ENCODE measurements at places on chromosomes 11 and 22.

- no peak for DNase-seq
These were observed 4.4 kb downstream of the A4GALT start for GRCh38 chr22:42716221-42716620.

GRCh38 chr11:2531987-2532703 is 87.3 kb downstream of the KCNQ1 start:
- no peak for DNase-seq

DNA sequence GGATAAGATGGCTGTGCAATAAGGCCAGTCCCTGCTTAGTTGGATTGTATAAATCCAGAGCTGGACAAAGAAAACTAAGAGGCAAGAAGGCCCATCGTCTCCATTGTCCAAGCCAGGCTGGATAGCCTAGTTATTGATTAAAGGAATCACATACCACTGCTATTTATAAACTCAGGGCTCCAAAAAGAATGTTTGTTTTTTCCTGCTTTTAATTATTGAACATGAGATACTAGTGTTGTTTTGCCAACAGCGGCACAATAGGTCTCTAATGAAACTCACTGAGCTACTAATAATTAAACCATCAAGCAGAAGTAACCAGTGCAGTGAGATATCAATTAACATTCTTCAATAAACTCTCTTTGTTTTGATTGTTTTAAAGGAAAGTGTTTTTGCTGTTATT is 259.7 kb downstream of the INSC start:
- DNase-seq, result no peak

DNA sequence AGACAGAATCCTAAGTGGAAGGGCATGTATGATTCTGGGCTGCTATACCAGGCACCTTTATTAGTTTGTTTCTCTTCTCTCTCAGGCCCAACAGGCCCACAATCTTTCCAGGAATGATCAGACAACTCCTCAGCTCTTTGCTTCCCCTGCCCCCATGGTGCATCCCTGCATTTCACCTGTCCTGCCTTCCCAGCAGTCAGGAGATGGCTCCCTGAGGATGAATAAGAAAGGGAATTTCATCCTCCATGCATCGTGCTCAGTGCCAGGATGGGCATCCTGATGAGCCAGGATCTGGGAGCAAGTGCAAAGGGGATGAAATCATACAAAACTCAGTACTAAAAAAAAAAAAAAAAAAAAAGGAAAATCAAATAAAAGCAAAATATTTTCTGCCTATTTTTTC is 18.6 kb upstream of the NTM start:
- DNase-seq, result no peak

- no peak for DNase-seq
These were observed 86.2 kb downstream of the MSANTD4 start for GRCh38 chr11:105935791-105936190.

DNA sequence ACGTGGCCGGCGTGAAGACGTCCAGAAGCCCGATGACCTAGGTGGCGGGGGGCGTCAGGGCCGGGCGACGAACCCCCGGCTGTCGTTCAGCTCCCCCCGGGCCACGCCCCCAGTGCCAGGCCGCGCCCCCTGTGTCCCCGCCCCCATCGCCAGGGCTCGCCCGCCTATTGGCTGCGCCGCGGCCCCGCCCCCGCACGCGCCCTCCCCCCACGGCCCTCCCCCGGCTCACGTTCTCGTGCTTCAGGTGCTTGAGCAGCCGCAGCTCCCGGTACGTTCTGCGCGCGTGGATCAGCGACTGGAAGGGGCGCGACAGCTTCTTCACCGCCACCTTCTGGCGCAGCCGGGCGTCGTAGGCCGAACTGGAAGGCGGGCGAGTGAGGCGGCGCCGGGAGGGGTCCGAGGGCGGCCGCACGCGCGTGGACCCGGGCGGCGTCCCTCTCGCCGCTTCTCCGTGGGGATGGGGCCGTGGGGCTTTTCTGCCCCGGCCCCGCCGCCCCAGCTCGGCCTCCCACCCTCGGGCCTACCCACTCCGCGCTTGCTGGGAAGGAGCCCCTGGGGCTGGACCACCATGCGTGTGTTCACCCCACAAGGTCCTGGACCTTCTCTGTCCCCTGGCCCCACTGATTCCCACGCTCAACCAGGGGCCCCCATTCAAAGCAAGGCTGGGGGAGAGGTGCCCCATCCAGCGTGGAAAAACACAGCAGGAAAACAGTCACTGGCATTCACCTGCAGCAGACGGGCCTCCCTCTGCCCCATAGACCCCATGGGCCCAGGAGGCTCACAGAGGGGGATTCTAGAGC is 2.4 kb downstream of the MAPK11 start:
- DNase-seq, result no peak

GRCh38 chr11:69804769-69805508 is 14.3 kb downstream of the FGF3 start:
- no peak for DNase-seq

- DNase-seq, result no peak
These were observed 102.7 kb downstream of the FEZ1 start for GRCh38 chr11:125393331-125393730.

DNA sequence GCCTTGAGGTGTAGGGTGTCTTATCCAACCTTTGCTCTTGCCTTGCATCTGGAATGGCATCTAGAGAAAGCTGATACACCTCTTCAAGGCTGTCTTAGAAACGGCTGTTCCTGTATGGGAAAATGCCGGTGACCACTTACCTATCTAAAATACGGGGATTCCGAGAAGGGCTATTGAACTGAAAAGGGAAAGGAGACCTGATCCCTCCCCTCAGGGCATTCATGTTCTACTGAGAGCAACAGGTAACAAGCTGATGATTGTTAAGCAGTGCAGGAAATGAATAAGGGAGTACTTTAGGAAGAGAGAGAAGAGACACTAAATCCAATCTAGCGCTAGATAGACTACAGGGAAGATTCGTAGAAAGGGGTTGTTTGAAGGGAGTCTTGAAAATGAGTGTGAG is 1388.1 kb downstream of the FAM181B start:
- peak; percentile 8 for DNase-seq

DNA sequence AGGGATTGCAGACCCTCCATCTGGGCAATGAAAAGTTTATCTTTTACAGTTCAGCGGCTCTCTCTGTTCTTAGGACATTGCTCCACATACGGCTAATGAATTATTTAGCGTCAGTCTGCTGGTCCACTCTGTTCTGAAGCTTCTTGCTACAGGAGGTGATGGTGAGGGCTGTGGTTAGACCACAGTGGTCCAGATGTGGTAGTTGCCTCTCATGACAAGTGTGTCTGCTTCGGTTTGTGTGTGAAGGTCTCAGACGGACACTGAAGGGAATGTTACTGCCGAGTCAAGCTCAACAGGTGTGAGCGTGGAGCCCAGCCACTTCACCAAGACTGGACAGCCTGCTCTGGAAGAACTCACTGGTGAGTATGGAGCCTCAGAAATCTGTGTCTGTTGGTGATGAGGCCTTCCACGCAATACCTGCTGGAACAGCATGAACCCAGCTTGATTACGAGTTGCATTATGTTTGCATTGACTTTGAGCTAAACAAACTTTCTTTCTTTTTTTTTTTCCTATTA is 220.8 kb downstream of the DBX1 start:
- DNase-seq, result no peak

- peak; percentile 26 for DNase-seq
These were observed 108.0 kb upstream of the SYN3 start for GRCh38 chr22:33166206-33166605.

GRCh38 chr11:118569670-118570069 is 2.5 kb upstream of the ARCN1 start:
- DNase-seq, result no peak

DNA sequence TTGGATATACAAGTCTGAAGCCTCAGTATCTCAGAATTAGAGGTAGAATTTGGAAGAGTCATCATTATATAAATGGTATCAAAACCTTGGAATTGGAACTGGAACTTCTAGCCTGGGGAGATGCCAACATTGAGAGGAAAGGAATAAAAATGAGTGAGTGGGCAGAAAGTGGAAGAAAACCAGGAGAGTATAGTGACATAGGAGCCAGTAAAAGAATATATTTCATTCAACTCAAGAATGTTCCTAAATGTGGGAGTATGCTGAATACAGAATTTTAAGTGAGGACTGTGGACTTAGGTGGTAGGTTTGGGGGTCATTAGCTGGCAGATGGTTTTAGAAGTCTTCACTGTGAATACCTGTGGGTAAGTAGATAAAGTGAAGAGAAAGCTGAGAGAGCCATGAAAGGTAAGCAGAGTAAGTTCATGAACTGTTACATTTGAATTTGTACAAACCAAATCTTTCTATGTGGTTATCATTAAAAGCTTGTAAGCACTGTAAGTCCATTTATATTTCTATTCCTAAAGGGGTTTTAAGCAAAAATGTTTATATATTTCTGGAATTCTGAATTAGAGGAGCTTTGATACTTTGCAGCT is 60.2 kb downstream of the PDHX start:
- peak; percentile 28 for DNase-seq

GRCh38 chr11:121681550-121682268 is 228.9 kb upstream of the SORL1-AS1 start:
- DNase-seq, result no peak

DNA sequence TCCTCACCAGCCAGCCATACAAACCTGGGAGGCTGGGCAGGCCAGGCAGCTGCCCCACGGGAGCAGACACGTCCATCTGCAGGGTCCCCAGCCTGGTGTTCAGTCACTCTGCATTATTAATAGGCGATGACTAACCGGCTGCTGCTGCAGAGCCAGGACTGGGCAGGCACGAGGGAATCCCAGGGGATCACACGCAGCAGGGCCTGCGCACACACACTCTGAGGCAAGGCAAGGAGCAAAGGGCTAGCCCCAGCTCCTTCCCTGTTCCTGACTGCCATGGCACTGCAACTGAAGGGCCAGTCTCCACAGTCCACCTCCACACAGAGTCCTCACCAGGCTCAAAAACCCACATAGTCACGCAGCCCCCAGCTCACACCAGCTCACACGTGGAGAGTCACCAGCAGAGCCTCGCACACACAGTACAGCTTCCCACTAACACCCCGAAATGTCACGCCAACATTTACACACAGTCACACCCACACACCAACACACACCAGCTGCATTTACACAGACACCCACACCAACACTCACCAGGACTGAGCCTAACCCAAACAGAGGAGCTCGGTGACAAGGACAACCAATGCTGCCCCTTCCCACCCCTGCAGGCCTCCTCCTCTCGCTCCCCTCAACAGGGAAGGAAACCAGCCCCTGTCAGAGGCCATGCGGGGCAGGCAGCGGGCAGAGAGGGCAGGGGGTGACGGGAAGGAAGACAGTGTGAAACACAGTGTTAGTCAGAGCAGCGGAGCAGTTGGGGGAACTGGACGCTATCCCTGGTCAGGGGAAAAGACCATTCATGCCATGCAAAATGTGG is 47.3 kb downstream of the NRXN2 start:
- no peak for DNase-seq

GRCh38 chr11:130189492-130190210 is 30.1 kb downstream of the ST14 start:
- DNase-seq, result no peak

DNA sequence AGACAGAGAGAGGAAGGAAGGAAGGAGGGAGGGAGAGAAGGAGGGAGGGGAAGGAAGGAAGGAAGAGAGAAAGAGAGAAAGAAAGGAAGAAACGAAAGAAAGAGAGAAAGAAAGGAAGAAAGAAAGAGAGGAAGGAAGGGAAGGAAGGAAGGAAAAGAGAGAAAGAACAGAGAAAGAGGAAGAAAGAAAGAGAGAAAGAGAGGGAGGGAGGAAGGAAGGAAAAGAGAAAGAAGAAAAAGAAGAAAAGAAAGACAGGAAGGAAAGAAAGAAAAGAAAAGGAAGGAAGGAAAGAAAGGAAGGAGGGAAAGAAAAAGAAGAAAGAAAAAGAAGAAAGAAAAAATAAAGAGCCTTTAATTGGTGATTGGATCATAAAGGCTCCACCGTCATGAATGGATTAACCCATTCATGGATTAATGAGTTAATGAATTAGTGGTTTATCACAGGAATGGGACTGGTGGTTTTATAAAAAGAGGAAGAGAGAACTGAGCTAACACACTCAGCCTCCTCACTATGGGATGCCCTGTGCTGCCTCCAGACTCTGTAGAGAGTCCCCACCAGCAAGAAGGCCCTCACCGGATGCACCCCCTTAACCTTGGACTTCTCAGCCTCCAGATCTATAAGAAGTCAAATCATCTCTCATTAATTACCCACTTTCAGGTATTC is 9.0 kb upstream of the PLAAT2 start:
- no peak for DNase-seq

GRCh38 chr11:108501396-108501795 is 3.2 kb upstream of the POGLUT3 start:
- DNase-seq, result no peak

GRCh38 chr22:23075050-23075449 is 4.7 kb downstream of the GNAZ start:
- no peak for DNase-seq

GRCh38 chr11:128936606-128937251 is 5.9 kb downstream of the TP53AIP1 start:
- peak; percentile 98 for DNase-seq

GRCh38 chr11:121833970-121834369 is 282.0 kb downstream of the BLID start:
- DNase-seq, result no peak

DNA sequence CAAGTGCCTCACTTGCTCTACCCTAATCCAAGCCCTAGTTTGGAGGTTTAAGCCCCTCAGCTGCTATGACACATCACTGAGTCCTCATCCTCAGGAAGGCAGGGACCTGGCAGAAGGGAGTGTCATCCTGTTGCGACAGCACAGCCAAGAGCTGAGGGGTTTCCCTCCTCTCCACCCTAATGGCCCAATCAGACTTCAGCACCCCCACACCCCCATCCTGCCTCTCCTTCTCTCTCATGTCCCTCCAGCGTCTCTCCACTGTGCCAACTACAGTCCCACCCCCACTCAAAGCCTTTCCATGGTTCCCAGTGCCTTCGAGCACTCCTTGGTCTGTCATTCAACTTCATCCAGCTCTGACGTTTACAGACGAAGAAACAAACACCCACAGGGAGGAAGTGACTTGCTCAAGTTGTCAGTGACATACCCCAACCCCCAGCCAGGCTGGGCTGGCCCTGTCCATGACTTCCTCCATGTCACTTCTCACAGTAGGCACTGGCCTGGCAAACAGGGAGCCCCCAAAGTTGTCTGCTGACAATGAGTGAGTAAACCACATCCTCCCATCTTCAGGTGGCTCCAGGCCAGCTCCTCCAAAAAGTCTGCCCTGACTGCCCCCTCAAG is 15.6 kb downstream of the ARAP1 start:
- DNase-seq, result peak; percentile 76

GRCh38 chr22:48079505-48080290 is 1317.2 kb downstream of the TBC1D22A start:
- no peak for DNase-seq

DNA sequence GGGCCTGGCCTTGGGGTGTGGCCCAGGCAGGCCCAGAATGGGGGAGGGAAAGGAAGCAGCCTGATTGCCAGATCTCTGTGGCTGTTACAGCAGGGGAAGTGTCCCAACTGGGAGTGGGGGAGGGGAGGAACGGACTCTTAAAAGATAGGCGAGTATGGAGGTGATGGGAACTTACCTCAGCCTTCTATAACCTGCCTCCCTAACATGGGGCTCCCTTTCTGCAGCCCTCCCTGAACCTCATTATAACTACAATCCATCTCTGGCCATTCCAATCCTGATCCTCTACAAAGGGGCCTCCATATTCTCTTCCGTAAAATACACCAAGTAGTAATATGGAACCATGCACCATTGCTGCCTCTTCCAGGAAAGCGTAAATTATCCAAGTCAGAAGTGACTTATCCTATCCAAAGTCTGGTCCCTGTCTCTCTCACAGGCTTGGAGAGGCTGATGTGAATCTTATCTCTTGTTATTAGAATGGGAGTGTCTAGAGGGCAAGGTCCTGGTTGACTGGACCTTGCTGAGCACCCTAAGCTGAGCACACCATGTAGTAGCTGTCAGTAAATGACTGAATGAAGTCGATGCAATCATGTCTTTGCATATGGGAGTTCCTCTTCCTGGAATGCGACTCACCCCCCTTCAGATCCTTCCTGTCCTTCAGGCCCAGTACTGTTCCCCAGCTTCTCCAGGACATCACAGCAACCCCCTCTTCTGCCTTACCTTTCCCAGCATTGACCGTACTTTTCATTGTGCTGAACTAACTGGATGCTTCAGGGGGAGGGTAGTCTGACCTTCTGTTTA is 5.9 kb downstream of the RHOG start:
- DNase-seq, result peak; percentile 69
